CD4-positive, alpha-beta T cell treated with Interleukin-21 for 1 hour (primary cell): ENCODE measurements at places on chromosomes 2 and 18.
A peak's percentile ranks its signal among the peaks of the same experiment; 100 is the strongest.

DNA sequence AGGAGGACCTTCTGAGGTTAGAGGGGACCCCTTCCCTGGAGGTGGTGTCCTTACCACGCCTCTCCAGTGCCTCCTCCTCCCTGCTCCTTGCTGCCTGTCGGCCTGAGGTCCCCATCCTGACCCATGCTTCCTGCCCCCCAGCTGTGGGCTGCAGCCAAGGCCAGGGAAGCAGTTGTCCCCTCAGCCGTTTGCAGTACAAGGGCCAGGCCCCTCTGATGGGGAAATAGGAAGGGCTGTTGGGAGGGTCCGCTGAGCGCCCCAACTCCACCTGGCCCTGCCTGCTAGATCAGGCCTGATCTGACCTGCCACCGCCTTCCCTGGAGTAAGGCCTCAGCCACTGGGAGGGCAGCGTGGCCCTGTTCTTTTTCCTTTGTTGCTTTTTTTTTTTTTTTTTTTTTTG, 219.8 kb downstream of the KLHL29 start:
- DNase-seq = no peak

DNA sequence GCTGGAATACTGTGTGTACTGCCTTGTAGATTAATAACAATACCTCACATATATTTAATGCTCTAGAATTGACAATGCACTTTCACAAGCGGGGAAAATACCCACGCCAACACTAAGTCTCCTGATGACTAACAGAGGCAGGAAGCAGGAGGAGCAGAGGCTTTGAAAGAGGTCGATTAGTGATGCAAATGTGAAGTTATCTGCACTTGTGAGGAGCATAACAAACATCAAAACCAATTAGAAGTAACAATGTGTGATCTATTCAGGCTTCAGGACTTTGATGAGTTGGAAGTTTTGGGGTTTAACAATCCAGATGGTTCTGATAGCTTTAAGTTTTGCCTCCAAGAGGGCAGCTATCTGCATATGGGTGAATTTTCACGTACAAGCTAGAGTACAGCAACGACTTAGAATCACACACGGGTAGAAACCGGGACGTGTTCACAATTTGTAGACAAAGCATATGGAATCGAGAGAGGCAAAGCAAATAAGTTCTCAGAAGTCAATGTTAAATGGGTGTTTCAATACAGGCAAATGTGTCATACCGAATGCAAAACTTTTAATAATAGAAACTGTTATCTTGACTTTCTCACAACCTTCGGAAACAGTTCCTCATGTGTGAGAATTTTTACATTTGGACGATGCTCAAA, 114.5 kb downstream of the METTL8 start:
- peak; percentile 60 for DNase-seq

DNA sequence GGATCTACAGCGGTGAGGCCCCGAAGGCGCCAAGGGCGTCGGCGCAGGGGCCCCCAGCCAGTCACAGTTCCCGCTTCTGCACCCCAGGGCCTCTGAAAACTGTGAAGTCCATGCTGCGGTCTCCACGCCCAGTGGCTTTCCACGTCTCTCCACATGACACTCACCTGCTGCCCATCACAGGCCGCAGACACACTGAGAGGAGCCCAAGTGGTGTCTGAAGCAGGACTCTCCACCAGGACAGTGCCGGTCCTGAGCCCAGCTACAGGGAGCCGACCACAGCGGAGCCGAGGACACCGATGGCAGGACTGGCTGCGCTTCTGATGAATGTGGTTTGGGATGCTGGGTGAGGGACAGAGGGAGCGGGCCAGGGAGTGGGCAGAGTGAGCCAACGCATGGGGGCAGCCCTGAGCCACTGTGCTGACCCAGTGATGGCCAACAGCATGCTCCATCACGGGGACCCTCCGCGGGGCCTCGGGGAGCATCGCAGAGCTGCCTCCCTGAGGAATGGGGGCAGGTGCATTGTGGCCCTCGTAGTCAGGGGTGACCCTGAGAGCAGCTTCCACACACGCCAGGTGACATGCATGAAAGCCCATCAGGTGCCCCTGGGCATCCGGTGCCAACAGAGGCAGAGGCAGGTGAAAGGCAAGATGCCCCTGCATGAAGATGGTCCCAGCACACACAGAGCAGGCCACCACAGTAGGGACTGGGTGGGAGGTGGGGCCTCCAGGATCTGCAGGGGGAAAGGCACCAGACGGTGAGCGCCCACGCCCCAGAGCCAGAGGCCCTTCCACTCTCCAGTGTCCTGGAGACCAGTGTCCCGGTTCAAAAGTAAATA, 116.6 kb downstream of the HDAC4 start:
- DNase-seq = no peak

DNA sequence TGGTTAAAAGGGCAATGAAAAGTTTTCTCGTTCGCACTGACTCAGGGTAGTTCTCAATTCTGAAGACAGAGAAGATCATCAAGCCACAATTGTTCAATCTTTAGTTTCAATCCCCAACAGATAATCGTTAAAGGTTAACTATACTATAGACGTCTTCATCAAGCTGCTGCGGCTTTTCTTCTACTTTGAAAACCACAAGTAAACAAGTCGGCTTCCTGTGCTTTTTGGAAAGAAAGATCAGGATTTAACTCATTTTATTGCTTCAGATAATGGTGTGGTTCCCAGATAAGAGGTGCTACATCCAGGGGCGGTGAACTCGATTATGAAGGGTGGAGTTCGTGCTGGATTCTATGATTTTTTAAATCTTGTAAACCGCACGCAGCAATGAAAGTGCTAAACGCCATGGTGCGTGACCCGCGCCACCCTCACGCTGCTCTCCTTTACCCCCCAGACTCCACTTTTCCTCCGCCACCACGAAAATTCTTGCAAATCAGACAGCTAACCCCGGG, 545 bp upstream of the CDCA7 start:
- no peak for DNase-seq

DNA sequence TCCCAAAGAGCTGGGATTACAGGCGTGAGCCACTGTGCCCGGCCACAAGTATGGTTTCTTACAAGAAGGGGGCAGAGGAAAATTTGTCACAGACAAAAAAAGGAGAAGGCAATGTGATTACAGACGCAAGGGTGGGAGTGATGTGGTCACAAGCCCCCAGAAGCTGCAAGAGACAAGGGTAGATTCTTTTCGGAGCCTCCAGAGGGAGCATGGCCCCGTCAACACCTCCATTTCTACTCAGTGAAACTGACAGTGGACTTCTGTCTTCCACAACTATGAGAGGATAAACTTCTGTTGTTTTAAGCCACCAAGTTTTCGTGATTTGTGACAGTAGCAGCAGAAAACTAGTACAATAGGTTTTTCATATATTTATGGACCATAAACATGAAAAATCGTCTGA, 2.1 kb upstream of the TCF7L1 start:
- no peak for DNase-seq

DNA sequence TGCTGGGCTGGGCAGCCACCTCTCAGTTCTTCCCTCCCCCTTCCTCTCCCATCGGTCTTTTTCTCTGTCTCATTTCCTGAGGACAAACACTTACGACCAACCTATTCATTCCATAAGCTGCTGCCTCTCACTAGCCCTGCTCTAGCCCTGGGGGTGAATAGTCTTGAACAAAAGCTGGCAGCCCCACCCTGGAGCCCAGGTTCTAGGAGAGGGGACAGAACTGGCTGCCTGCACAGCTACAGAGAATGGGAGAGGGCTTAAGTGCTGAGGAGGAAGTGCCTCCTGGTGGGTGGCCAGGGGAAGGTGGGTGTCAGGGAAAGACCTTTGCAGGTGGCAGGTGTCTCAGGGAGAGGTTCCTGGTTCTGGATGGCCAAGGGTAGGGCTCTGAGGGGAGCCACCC, 22.8 kb downstream of the ANO7 start:
- DNase-seq = no peak

DNA sequence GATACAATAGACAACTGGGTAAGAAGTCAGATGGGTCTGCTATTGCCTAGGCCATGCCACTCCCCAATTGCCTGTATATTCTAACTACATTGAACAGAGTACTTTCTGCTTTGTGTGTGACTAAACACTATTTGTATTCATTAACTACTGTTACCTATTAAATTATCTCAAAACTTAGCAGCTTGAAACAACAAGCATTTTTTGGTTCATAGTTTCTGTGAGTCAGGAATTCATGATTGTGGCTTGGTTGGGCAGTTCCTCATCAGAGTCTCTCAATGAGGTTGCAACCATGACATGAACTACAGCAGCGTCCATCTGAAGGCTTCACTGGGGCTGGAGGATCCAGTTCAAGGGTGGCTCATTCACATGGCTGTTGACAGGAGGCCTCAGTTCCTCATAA, 205.7 kb downstream of the EN1 start:
- no peak for DNase-seq

DNA sequence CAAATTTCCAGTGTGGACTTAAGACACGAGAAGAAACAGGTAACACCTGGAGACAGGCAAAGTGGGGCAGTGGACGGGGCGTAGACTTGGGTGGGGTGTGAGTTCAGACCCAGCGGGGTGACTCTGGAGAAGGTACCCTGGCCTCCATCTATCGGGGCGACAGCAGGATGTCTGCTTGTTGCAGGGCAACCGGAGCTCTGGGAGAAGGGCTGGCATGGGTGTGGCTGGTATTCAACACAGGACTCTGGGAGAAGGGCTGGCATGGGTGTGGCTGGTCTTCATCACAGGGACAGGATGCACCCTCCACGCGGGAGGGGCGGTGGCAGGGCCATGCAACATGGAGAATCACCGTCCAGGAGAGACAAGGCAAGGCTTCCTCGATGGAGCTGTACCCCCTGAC, 198.5 kb downstream of the HDAC4 start:
- DNase-seq = no peak

GRCh38 chr18:44941516-44941915, 260.8 kb downstream of the SETBP1 start:
- no peak for DNase-seq
